ENCODE measurements at places on chromosomes 7 and 10.

- no peak for DNase-seq
Measured at GRCh38 chr7:111750878-111751277, 188.6 kb upstream of the IMMP2L start.

- no peak for DNase-seq
Measured at GRCh38 chr10:62046522-62047227, 145.2 kb downstream of the ARID5B start.

DNA sequence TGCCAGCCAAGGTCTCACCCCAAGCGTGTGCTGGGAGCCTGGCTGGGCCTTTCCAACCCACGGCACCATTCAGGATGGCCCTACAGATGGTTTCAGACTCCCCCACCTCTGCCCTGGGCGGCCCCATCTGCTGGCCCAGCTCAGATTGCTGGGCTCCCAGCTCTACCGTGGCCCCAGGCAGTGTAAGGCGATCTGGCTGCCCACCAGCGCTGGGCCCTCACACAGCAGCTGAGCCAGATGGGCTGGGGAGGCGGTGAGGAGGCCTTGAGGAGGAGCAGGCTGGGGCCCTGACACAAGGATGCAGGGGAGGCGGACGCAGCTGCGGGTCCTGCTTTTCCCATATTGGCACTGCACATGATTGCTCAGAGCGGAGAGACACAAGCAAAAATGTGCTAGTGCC lies 162.8 kb downstream of the NRF1 start:
- DNase-seq, result no peak

DNA sequence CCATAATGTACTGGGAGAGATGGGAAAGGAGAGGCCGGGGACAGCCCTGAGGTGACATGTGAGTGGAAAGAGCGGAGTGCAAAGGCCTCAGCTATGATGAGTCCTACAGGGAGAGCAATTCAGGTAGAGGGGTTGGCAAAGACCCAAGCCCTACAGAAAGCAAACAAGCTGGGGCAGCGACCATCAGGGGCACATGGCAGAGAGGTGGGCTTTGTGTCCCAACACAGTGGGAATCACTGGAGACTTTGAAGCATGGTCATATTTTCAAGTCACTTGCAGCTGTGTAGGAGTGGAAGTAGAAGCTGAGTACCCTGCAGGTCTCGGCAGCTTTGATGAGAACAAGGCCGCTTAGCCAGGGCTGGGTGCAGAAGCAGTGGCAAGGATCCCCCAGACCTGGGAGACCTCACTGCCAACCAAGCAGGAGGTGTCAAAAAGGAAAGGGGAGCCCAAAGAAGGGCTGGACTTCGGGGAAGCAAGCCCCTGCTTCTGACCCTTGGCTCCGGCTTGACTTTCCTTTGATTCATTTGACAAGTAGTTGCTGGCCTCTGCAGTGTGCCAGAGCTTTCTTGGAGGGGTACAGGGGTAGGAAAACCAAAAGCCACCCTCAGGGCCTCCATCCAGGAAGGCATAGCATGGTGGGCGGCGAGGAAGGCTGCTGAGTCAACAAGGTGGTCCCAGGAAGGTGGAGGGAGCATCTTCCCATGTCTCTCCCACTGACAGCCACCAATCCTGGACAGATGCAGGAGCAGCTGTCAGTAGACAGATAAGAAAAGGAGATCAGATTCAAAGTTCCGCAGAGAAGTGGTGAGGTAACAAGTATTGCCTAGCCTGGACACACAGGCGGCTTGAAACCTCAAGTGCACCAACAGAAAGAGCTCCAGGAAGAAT lies 1.9 kb upstream of the PGAM2 start:
- no peak for DNase-seq

- DNase-seq, result no peak
Measured at GRCh38 chr7:104552102-104552501, 223.7 kb downstream of the LHFPL3 start.

DNA sequence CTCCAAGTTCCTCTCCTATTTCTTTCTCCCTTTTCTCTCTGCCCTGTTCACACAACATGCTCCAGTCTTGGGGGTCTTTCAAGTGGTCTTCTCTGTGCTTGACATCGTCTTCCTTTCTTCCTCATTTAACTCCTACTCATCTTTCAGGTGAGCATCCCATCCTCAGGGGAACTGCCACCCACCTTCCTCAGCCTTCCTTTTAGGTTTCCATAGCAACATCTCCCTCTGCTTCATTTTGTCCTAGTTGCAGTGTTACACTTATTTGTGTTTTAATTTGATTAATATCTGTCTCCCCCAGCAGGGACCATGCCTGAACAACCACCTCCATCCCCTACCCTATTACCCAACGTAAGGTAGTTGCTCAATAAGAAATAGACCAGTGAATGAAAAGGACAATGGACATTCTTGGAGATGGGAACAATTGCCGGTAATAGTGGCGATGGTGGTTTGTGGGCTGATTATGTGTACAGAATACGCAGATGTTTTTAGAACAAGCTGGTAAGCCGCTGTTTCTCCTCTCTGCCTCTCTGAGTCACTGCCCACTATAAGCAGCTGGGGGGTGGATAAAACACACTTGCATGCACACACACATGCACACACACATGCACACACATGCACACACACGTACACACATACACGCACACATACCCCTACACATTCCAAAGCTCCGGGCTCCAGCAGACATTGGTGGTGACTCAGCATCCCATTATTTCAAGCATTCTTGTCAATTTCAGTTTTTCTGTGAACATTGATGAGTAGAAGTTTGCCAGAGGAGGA lies 251.6 kb downstream of the GATA3 start:
- DNase-seq, result no peak

DNA sequence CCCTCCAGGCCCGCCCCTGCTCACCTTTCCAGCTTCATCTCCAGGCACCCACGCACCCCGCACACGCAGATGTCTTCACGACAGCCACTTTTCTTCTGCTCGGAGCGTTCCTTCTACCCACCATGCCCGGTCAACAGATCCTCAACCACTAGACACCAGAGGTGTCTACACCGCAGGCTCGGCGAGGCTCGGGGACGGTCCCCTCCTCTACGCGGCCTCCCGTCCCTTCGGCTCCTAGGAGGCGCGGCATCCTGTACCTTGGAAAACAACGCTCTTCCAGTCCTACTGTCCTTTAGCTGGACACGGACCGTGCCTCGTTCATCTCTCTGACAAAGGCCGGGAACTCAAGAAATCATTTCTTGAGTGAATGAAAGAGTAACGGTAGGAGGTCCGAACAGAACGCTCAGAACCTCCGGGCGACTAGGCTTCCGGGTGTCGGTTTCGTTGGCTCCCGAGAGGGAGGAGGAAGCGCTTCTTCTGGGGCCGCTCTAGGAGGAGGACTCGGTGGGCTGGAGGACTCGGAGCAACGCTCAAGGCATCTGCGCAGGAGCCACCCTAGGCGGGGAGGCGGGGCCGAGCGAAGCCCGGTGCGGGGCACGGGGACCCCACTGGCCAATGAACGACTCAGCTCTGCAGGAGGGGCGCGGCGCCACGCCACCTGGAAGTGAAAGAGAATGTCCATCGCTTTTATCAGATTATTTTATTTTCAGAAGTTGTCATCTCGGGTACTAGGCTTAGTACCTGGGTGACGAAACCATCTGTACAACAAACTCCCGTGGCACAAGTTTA lies 7.2 kb upstream of the FIS1 start:
- peak; percentile 90 for DNase-seq

GRCh38 chr7:266851-267840 lies 22.8 kb upstream of the FOXL3 start:
- DNase-seq, result no peak

GRCh38 chr7:46369933-46370654 lies 449.0 kb upstream of the IGFBP3 start:
- no peak for DNase-seq

DNA sequence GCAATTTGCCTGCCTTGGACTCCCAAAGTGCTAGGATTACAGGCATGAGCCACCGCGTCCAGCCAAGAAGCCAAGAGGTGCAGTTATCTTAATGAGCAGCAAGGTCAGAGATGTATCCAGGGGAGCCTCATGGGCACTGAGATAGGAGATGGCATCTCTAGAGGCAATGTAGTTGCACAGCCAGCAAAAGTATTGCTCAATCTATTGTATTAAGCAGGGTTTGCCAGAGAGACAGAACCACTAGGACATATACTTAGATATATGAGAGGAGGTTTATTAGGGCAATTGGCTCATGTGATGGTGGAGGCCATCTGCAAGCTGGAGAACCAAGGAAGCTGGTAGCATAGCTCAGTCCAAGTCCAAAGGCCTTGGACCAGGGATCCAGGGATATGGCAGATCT lies 16.3 kb upstream of the VPS26A start:
- no peak for DNase-seq

DNA sequence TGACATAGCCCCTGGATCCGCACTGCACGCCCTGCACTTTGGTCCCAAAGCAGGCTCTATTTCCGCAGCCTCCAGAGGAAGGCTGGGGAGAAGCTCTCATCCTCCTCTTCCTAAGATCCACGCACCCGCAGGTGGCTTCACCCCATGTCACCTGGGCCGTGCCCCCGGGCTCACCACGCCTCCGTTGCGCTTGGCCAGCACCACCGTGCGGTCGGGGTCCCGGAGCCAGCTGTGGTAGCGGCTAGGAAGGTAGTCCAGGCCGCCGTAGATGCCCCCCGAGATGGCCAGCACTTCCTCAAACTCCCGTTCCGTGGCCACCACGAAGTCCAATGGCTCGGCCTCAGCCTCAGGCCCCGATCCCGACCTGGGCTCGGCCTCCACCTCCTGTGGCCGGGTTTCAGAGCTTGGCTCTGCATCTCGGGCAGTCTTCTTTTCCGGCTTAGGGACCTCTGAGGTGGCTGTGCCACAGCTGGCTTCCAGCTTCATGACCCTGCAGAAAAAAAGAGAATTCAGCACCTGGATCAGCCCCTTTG lies 5.7 kb downstream of the NAT16 start:
- DNase-seq, result no peak

DNA sequence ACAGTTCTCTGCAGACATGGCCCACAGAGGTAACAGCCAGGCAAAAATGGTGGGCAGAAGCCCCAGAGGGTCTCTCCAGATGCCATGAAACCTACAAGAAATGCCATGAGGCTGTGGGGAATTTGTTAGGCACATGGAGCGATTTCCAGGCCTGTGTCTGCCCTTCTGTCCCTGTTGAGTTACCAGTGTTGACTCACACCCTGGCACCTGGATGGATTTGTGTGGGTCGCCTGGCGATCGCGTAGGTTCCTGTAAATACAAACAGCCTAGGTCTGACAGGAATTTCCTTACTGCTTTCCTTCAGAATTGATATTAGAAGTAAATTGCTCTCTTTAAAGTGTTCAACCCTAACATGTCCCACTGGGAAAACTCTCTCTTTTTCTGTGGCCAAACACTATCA lies 164.9 kb upstream of the EEPD1 start:
- DNase-seq, result no peak

- DNase-seq, result no peak
Measured at GRCh38 chr10:49254556-49255318, 44.2 kb upstream of the C10orf71 start.

GRCh38 chr7:147197006-147197405 lies 1080.4 kb downstream of the CNTNAP2 start:
- no peak for DNase-seq

DNA sequence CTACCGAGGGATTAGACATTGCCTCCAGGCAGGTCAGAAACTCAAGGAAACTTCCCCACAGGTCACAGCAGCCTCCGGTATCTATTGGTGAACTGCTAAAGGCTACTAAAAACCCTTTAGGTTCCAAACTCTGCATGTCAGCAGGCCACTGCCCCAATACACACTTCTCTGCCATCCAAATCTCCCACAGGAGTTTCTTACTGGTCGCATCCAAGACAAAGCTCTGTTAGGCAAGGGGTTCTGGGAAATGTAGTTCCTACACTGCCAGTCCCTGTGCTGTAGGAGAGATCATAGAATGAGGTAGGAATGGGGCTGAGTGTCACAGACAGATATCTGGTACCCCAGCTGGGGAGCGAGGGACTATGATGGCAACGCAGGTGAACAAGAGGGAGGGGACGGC lies 757.0 kb upstream of the C7orf33 start:
- DNase-seq, result no peak

- DNase-seq, result no peak
Measured at GRCh38 chr7:146117576-146117975, 975 bp downstream of the CNTNAP2 start.

DNA sequence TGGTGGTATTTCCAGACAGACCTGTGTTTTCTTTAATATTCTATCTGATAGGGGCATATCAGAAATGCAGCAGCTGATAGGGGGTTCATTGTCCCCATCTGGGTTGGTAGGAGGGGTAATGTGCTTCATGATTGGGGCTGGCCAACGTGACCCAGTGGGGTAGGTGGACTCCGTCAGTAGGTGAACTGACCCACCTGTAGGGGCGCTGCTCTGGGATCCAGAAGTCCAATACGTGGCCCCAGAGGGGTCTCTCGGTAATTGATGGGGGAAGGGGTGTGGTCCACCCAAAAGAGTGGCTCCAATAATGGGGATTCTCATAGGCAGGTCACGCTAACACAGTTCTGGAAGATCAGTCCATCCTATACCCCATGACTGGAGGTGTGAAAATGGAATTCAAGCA lies 112.0 kb downstream of the PRLHR start:
- DNase-seq, result no peak

- DNase-seq, result no peak
Measured at GRCh38 chr10:3427950-3428354, 255.4 kb upstream of the PITRM1 start.

GRCh38 chr10:95434583-95434982 lies 126.6 kb downstream of the SORBS1 start:
- DNase-seq, result no peak

DNA sequence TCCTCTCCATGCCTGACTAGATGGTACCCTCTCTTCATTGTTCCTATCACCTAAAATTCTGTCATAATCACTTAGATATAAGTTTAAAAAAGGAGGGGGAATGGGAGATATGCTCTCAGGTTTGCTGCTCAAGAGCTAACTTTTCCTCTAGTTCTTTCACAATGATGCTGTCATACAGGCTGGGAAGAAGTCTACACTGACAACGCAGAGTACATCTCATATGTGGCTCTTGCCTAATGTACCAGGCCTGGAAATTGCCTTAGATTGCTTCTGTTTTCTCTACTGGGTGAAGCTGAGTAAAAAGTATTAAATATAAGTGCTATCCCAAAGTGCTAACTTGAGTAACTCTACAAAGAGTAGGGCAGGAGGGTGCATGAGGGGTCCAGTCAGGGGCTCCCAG lies 43.8 kb upstream of the BET1 start:
- no peak for DNase-seq

DNA sequence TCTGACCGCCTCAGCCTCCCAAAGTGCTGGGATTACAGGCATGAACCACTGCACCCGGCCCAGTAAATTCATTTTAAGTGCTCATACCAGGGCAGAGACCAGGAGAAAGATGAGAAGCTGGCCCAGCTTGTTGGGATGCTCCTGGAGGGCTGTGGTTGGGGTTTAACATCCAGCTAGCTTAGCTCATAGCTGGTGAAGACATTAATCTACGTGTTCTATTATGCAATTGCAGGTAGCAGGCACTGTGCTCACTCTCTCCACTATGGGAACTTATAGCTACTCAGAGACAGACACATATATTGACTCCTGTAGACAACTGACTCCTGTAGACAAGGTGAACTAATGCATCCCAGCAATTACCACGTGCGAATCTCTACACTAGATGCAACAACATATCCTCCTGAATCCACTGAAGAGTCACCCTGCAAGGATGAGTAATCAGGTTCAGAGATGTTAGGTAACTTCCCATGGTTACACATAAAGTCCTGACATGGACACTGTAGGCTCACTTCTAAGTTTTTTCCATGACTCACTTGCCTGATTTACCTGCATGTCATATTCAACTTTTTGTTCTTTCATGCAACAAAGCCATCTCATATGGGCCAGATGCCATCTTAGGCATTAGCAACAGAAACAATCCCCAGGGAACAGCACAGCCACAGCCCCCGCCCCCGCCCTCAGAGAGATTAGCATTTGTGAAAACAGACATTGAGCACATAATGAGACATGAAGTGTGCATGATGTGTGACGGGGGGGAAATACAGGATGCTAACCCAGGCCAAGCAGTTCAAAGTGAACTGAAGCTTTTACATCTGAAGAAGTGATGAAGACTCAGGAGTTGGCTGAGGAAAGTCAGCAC lies 37.2 kb downstream of the ERLIN1 start:
- no peak for DNase-seq
